ENCODE measurements at places on chromosomes 16 and 17. TPM values are rescaled to one million over a fixed set of nuclear protein-coding genes. Genes with fewer than 3 reads are reported as not detected.

The PSMB3 gene
- 371 TPM for total RNA-seq

The CD300LG gene
- 0.09 TPM for total RNA-seq

The PPP1R1B gene
- total RNA-seq = not detected

The NTN1 gene
- 0.09 TPM for total RNA-seq

The MAF gene
- total RNA-seq = 0.19 TPM

The RTN4RL1 gene
- total RNA-seq = not detected

The KRT24 gene
- total RNA-seq = not detected

The SCNN1B gene
- under 0.01 TPM for total RNA-seq

The WDR90 gene
- 12.1 TPM for total RNA-seq

The ELAC2 gene
- total RNA-seq = 95.6 TPM

The CDK10 gene
- total RNA-seq = 54.9 TPM

The C1QTNF8 gene
- total RNA-seq = not detected

The AIPL1 gene
- not detected for total RNA-seq

The AGRP gene
- total RNA-seq = not detected

The SP2 gene
- total RNA-seq = 1.6 TPM

The TBC1D26 gene
- total RNA-seq = 0.19 TPM

The SLC6A4 gene
- under 0.01 TPM for total RNA-seq

The AFMID gene
- total RNA-seq = 38.9 TPM

The CACNA1G gene
- total RNA-seq = not detected

The CD300H gene
- not detected for total RNA-seq

The SLC52A1 gene
- total RNA-seq = under 0.01 TPM

The LAT gene
- 0.56 TPM for total RNA-seq

The QRICH2 gene
- 2.9 TPM for total RNA-seq

The SETD1A gene
- total RNA-seq = 2.6 TPM

The MRM1 gene
- total RNA-seq = 2.9 TPM

The METRN gene
- total RNA-seq = 42.5 TPM

The CCL8 gene
- total RNA-seq = not detected

The GSG1L2 gene
- total RNA-seq = not detected

The KRT16 gene
- total RNA-seq = not detected

The ALOX12B gene
- not detected for total RNA-seq

The CRHR1 gene
- not detected for total RNA-seq

The NUDT16L1 gene
- 31.7 TPM for total RNA-seq

The GAS2L2 gene
- total RNA-seq = under 0.01 TPM

The TPSB2 gene
- not detected for total RNA-seq

The STARD3 gene
- 20.1 TPM for total RNA-seq

The PLXDC1 gene
- not detected for total RNA-seq

The TAC4 gene
- total RNA-seq = not detected

The TMC7 gene
- 3.7 TPM for total RNA-seq

The CCDC154 gene
- 0.09 TPM for total RNA-seq

The NT5M gene
- 0.81 TPM for total RNA-seq

The CCL5 gene
- 0.18 TPM for total RNA-seq

The MARVELD3 gene
- total RNA-seq = not detected

The CD300LB gene
- total RNA-seq = not detected

The C1QTNF1 gene
- total RNA-seq = 2.6 TPM

The ORAI3 gene
- 12.0 TPM for total RNA-seq

The TPSD1 gene
- total RNA-seq = not detected

The TNS4 gene
- total RNA-seq = not detected

The PPL gene
- total RNA-seq = 1.0 TPM

The SLC13A2 gene
- not detected for total RNA-seq

All from endothelial cell of coronary artery (primary cell).